ENCODE measurements at places on chromosomes 2 and 18.
A peak's percentile ranks its signal among the peaks of the same experiment; 100 is the strongest.

DNA sequence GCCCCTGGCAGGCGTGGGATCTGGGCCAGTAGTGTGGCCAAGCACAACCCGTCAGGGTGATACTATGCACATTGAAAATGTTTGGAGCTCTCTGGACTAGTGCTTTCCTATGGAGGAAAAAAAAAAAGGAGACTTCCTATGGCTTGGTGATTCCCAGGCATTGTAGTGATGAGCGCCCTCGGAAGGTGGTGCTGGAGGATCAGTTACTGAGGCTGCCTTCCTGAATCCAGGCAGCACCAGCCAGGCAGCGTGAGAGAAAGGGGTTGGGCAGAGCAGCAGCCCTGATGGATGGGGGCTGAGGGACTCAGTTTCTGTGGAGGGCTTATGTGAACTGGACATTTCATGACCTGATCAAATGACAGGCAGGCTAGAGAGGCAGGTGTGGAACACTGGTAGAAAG, 70.9 kb downstream of the CHRNA1 start:
- DNase-seq = no peak

- no peak for DNase-seq
Observed at GRCh38 chr18:49178321-49178720, 227.6 kb upstream of the SMAD7 start.

DNA sequence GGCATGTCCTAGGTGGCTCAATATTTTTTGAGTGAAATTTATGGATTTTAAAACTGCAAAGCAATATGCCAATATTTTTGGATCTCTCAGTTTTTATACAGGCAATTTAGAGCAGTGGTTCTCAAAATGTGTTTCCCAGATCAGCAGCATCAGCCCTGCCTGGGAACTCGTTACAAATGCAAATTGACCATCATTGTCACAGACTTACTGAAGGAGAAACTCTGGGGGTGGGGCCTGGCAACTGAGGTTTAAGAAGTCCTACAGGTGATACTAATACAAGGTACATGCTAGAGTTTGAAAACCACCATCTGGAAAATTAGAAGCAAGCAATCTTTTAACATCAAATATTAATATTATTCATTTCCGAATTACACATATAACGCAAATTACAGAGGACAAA, 215.6 kb upstream of the PID1 start:
- DNase-seq = no peak

DNA sequence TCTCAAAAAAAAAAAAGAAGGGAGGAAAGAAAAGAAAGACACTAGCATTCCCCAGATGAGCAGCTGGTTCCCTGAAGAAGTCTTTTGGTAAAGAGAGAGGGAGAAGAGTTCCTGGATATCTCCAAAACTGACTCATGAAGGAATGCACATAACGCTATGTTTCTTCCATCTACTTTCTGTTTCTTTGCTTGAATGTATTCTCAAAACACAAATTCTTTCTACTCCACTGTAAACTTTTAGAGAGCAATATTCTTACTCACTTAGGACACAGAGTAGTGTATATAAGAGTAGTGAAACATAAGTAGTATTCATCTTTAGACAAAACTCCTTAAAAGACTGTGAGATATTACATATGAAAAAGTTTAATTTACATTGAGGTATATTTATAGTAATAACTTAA, 64.2 kb downstream of the TRIP12 start:
- DNase-seq = no peak

DNA sequence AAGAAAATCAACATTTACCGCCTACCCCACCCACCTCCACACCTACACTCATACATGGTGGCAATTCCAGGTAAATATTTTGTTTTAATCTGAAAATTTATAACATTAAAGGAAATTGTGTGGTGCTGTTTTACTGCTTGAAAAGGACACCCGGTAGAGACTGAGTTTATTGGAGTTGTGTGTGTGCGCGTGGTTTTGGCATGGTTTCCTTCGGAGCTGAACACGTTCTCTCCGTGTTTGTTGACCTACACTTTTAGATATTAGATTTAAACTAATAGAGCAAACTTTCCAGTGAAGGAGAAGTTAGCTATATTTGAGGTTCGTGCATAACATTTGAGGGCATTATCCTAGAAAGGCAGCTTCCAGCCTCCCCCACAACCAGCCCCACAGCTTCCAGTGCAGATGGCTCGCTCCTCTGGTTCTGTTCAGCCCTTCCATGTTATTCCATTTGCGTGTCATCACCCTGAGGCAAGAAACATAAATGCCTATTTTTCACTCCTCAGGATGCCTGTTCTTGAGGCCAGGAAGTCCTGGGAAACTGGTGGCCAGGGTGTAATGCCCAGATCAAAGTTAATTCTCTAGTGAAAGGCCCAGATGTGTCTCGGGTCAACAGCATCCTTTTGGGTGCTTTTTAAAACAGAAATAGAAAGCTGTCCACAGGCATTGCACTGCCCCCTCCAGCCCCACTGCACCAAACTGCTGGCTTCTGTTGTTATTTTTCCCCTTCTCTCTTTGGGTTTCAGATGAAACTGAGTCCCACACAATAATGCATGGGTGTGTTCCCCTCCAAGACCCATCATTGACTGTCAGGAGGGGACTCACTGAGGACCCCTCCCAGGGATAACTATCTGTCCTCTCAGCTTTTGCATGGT, 190.2 kb downstream of the SETBP1 start:
- no peak for DNase-seq

- no peak for DNase-seq
Observed at GRCh38 chr18:10526561-10526949, 728 bp downstream of the NAPG start.

GRCh38 chr2:168566974-168567665, 111.0 kb downstream of the CERS6 start:
- DNase-seq = no peak

GRCh38 chr2:127541809-127542208, 6.3 kb downstream of the MYO7B start:
- DNase-seq = no peak

DNA sequence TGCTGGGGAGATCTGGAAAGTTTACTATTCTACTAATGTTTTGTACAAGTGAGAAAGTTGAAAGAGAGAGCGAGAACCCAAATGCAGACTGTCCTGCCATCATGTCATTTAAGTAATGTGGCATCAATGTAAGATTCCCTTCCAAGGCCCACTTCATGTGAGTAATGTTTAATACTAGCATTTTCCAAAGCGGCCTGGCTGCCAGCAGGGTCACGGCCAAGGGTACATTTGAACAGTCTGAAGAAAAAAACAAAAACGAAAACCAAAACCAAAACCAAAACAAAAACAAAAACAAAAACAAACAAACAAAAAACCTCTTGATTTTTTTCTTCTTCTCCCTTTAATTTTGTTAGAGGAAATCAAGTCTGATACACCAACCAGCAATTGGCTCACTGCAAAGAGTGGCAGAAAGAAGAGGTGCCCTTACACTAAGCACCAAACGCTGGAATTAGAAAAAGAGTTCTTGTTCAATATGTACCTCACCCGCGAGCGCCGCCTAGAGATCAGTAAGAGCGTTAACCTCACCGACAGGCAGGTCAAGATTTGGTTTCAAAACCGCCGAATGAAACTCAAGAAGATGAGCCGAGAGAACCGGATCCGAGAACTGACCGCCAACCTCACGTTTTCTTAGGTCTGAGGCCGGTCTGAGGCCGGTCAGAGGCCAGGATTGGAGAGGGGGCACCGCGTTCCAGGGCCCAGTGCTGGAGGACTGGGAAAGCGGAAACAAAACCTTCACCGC, 2.2 kb downstream of the HOXD10 start:
- DNase-seq = peak; percentile 83

GRCh38 chr18:49985236-49985635, 171.9 kb upstream of the ACAA2 start:
- DNase-seq = no peak

GRCh38 chr2:111667542-111668273, 216.3 kb downstream of the ANAPC1 start:
- no peak for DNase-seq

Data from NCI-H2029 (cell line).